Bladder microvascular endothelial cell (primary cell): ENCODE measurements at places on chromosomes 5 and 9. TPM values are rescaled to one million over a fixed set of nuclear protein-coding genes. Genes with fewer than 3 reads are reported as not detected.

The PCDHGB3 gene
- total RNA-seq, result 1.5 and 8.4 TPM in 2 replicates

The FBXW5 gene
- 151 and 202 TPM in 2 replicates for total RNA-seq

The LCN15 gene
- total RNA-seq, result not detected in 2 replicates

The NEURL1B gene
- 5.1 and 17.8 TPM in 2 replicates for total RNA-seq

The SLC6A19 gene
- not detected in 2 replicates for total RNA-seq

The NR4A3 gene
- total RNA-seq, result 0.16 and 0.19 TPM in 2 replicates

The SOX30 gene
- total RNA-seq, result not detected in 2 replicates

The LCN1 gene
- not detected in 2 replicates for total RNA-seq

The TGFBI gene
- total RNA-seq, result 5.2 and 12.8 TPM in 2 replicates

The PRUNE2 gene
- total RNA-seq, result 4.9 and 25.7 TPM in 2 replicates

The TMED9 gene
- 128 and 228 TPM in 2 replicates for total RNA-seq

The PCDHAC1 gene
- 0.06 TPM in 1 of 2 replicates, not detected in the other for total RNA-seq

The RGS7BP gene
- 0.65 and 2.8 TPM in 2 replicates for total RNA-seq

The PCDHA6 gene
- 0.13 and 0.16 TPM in 2 replicates for total RNA-seq

The REXO4 gene
- 14.6 and 23.6 TPM in 2 replicates for total RNA-seq
